ENCODE measurements at places on chromosomes 7 and 10.

GRCh38 chr10:89478085-89478738 is 57.2 kb downstream of the SLC16A12 start:
- no peak for DNase-seq

- DNase-seq = no peak
Observed at GRCh38 chr10:44989597-44990301, 11.0 kb upstream of the ZNF22 start.

- DNase-seq = no peak
Observed at GRCh38 chr10:59757966-59758365, 4.7 kb upstream of the MRLN start.

- no peak for DNase-seq
Observed at GRCh38 chr10:14543046-14543903, 212.6 kb upstream of the FRMD4A start.

GRCh38 chr7:86448856-86449255 is 194.9 kb upstream of the GRM3 start:
- DNase-seq = no peak

DNA sequence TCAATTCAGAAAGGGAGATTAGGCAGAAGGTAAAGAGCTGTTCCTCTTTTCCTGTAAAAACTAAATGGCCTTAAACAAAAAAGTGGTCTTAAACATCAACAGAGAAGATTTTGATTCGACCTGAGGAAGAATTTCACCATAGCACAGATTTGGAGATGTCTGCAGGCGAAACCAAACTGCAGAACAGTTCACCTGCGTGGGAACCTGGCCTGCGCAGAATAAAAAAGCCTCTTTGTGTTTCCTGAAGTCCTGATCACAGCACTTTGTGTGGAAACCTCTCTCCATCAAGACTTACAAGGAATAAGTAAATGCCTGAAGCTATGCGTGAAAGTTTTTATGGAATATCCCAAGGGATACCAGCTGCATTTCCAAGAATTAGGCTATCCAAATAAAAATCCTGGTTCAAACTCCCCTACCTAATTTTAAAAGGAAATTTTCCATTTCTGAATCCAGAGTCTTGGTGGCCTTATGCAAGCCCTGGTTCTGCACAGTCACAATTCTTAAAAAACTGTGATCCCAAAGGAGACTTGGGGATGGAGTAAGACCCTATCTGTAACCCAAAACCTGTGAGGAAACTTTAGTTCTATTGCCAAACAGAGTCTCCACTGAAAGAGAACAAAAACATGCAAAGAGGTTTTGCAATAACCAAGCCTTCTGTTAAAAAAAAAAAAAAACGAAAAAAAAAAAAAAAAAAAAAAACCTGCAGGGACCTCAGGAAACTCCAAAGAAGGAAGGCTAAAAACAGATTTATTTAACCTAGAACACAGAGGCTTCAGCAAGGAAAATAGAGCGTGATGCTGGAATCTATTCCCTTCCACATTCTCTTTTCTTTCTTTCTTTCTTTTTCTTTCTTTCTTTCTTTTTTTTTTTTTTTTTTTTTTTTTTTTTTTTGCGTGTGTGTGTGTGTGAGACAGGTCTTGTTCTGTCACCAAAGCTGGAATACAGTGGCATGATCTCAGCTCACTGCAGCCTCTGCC is 10.4 kb downstream of the CALML3 start:
- DNase-seq = no peak

DNA sequence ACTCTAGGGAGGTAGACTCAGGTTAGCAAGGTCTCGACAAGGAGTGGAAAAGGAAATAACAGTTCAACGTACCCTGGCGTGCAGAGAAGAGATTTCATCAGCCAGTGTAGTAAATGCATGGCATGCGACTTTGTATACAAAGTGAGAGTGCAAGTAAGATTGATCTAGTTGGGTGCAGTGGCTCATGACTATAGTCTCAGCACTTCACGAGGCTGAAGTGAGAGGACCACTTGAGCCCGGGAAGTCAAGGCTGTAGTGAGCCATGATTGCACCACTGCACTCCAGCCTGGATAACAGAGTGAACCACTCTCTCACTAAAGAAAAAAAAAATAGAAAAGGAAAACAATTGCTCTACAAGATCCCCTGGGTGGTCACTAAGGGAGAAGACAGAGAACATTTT is 528.6 kb downstream of the SORCS1 start:
- no peak for DNase-seq

DNA sequence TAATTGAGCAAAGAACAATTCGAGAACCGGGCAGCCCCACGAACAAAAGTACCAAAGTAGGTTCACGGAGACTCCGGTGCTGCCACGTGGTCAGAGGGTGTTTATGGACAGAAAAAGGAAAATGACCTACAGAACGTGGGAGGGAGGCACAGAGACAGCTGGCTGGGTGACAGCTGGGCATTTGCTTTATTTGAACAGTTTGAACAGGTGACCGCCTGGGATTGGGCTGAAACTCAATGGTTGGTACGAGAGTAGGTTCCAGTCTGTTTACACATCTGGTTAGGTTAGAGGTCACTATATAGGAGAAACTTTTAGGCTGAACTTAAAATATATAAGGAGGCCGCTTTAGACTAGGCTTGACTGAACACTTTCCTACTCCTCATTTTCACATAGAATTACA is 50.6 kb upstream of the CELF2 start:
- no peak for DNase-seq

DNA sequence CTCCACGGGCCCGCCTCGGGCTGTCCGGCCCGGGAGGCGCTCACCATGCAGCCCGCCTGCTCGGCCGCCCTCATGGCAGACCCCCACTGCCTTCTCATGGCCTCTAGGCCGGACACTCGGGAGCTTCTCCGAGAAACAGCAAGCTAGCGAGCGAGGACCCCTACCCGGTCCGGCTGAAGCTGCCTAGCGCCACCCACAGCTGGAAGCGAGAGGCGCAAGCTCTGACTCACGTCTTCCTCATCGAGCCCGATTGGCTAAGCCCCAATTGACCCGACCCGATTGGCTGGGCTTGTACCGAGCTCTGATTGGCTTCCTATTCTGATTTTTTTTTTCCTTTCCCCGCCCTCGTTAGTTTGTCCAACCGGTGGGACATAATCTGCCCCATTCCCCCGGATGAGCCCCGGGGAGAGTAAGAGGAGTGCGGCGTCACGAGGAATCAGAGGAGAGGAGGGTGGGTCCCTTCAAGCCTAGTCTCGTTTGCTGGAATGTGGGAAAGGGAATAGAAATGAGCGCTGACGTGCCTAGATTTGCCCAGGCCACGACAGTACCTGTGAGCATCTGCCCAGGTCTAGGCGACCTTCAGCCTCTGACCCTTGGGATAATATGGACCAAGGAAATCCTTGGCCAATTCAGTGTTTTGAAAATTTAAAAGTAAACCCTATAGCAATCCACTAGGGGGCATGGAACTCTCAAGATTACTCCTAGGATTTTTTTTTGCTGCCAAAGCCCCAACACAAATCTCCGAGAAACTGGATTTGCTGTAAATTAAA is at the start of gene TYSND1:
TSS of gene TYSND1 (minus strand) at position 212 of the 770 bp plus-strand sequence. CDS start at position 98, 114 bp downstream.
- peak; percentile 95 for DNase-seq

DNA sequence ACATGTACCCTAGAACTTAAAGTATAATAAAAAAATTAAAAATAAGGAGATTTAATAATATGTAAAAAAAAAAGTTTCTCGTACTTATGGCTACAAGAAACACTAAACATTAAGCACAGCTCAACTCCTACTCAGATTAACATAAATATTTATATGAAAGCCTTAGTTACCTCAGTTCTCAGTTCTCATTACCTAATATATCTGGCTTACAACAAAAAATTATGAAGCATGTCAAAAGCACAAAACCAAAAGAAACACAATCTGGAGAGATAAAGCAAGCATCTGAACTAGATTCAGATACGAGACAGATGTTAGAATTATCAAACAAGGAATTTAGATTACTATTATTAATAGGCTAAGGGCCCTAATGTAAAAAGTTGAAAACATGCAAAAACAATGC is 40.1 kb downstream of the RNF133 start:
- no peak for DNase-seq

DNA sequence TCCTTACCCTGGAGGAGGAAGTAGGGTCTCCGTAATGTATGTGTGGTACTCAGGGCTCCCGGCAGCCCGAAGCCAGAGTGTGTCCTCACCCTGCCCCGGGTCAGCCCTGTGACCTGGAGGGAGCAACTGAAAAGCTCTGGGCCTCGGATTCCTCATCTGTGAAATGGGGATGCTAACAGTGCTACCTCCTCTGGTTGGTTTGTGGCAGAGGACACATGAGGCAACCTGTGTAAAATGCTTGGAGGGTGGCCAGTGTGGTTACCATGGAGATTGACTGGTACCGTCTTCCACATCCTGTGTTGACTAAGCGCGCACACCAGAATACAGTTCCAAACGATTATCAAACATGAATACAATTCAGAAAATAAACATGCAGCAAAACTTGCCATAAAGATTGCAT is 163.8 kb upstream of the KLF6 start:
- no peak for DNase-seq

DNA sequence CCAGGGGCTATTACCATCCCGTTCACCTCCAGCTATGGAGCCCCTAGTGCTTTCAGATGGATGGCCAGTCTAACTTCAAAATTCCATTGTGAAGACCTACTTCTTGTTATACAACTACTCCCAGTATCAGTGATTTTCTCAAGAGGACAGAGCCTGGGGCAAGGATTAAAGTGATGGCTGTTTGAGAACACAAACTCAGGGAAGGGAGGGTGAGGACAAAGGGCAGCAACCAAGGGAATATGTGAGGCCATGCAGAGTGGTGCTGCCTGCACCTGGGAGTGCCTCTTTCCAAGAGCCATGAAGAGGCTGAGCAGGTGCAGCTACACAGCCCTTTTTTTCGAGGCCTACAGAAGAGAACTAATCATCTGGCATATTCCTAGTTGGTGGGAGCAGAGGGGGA is 303.5 kb upstream of the BMPER start:
- DNase-seq = no peak

GRCh38 chr7:147912946-147913638 is 677.5 kb upstream of the C7orf33 start:
- no peak for DNase-seq

- no peak for DNase-seq
Observed at GRCh38 chr7:32462977-32463376, 27.2 kb downstream of the LSM5 start.

DNA sequence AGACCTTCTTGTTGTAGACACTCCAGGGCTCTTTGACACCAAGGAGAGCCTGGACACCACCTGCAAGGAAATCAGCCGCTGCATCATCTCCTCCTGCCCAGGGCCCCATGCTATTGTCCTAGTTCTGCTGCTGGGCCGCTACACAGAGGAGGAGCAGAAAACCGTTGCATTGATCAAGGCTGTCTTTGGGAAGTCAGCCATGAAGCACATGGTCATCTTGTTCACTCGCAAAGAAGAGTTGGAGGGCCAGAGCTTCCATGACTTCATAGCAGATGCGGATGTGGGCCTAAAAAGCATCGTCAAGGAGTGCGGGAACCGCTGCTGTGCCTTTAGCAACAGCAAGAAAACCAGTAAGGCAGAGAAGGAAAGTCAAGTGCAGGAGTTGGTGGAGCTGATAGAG is 5.5 kb downstream of the GIMAP7 start:
- DNase-seq = no peak

- DNase-seq = no peak
Observed at GRCh38 chr7:100173806-100174495, 3.2 kb downstream of the GPC2 start.

DNA sequence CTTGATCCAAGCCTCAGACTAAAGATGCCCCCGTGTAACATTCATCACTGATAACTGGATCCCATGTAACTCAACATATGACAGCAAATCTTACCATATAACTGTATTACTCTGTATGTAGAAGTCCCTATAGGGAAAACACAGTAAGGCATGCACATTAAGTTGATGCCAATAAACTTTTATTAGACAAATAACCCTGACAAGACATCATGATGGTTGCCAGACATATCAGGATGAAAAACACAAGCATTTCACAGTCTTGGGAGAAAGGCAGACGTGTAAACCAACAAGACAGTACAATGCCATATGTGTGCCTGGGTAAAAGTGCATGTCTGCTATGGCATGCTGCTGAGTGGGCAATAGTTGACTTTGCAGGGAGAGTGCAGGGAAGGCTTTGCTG is 142.2 kb downstream of the HERPUD2 start:
- DNase-seq = no peak

DNA sequence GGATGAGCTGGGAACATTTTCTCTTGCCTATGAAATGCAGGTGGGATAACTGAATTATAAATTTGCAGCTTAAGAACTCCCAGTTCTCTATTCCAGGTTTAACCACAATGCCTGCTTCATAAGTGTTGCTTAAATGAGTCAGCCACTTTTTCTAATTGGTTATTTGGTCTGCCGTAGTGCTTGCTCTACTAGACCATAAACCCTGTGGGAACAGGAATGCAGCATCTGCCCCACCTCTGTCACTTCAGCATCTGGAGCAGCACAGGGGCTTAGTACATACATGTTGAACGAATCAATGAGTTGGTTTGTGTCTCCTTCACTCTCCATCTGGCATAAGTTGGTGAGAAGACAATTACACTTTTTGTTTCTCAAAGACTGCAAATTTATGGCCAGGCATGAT is 95.2 kb upstream of the PTER start:
- DNase-seq = no peak

DNA sequence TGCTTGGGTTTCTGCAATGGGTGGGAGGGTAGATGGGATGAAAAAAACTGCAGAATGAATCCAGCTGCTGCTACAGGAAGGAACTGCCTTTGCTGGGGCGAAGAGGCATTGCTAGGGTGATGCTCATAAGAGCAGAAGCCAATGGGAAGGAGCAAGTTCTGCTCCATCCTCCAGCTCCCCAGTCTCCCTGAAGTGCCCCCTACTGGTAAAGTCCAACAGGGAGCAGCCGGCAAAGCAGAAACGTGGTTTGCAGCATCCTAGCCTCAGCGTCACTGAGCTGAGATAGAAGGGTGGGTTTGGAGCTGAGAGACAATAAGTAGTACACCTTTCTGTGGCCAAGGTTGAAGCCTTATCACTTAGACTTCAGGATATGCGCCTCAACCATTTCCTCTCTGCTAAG is 220.5 kb downstream of the CCSER2 start:
- no peak for DNase-seq

DNA sequence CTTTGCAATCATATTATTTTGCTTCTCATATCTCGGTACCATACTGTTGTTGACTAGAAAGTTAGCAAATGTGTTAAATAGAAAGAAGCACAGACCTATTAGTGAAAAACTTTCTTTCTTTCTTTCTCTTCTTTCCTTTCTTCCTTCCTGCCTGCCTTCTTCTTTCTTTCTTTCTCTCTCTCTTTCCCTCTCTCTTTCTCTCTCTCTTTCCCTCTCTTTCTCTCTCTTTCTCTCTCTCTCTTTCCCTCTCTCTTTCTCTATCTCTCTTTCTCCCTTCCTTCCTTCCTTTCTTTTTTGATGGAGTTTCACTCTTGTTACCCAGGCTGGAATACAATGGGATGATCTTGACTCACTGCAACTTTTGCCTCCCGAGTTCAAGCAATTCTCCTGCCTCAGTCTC is 1160.6 kb downstream of the GATA3 start:
- DNase-seq = no peak

- no peak for DNase-seq
Observed at GRCh38 chr10:92846854-92847201, 1.5 kb upstream of the EXOC6 start.

GRCh38 chr10:121185816-121186455 is 334.8 kb downstream of the WDR11 start:
- DNase-seq = no peak
